Spleen (tissue), 13 donors: ENCODE measurements at places on chromosomes 2 and 18.

GRCh38 chr18:49645841-49646351 is 84.0 kb downstream of the LIPG start:
- DNase-seq, result peak; percentile 44

GRCh38 chr2:223999862-224000261 is 39.2 kb downstream of the SERPINE2 start:
- DNase-seq, result no peak

GRCh38 chr2:186440506-186440905 is 45.6 kb upstream of the ZC3H15 start:
- no peak for DNase-seq

GRCh38 chr2:127706215-127706990 is 5.1 kb downstream of the SFT2D3 start:
- DNase-seq, result no peak

- DNase-seq, result no peak
Observed at GRCh38 chr2:96884299-96885094, 14.6 kb upstream of the SEMA4C start.
